ENCODE measurements at places on chromosomes 12 and 14. TPM values are rescaled to one million over a fixed set of nuclear protein-coding genes. Genes with fewer than 3 reads are reported as not detected.

- no peak for DNase-seq
These were observed 603 bp downstream of the PABPN1 start for GRCh38 chr14:23321572-23322547.

DNA sequence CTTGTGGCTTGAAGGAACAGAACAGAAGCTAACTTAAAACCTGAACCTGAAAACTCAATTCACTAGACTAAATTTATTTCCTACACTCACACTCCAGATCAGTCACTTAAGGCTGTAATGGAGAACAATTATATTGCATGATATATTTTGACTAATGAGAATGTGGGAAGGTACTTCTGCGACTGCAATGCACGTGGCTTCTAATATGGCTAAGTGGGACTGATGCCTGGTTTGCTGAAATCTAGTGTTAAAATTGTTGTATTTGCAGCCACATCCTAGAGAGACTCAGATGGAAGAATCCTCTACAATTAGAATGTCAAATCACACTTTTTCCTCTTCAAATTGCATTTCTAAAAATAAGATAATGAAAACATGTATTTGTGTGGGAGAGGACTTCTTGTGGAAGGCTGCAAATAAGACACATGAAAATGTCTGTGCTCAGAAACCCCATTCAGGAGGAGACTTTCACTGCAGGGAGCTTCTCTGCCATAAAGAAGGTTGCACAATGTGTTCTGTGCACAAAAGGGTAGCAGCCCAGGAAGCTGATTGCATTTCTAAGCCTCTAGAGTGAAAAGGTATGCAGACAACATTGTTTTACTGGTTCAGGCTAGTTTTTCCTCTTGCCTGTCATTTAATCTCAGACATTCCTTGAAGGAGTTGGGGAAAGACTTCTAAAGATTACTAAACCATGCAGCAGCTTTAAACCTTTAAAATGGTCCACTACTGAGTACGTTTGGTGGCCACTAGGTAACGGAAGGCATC, 224.3 kb downstream of the NEDD1 start:
- DNase-seq = no peak

GRCh38 chr12:2380946-2381345, 328.2 kb downstream of the CACNA1C start:
- no peak for DNase-seq

DNA sequence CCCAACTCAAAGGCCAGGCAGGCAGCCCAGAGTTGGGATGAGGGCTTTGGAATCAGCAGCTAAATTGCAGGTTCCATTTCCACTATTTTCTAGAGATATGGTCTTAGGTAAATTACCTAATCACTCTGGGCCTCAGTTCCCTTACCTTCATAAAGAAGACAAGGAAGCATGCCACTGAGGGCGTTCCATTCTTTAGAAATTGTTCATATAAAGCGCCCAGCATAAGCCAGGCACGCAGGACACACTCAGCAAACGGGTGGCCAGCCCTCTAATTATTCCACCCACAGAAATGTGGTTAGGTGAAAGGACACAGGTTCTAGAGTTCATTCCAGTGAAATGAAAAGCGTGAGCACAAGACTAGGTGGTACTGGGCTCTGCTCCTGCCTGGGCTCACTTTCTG, 87.9 kb upstream of the BCL11B start:
- DNase-seq = no peak

MOAP1 gene
- 16.4 TPM for total RNA-seq

TOMM20L gene
- not detected for total RNA-seq

Data from pulmonary artery endothelial cell (primary cell).